ENCODE measurements at places on chromosomes 5 and 9.

- DNase-seq = no peak
These were observed 468.2 kb downstream of the NTRK2 start for GRCh38 chr9:85137696-85138095.

GRCh38 chr9:18501949-18502348 lies 28.0 kb downstream of the ADAMTSL1 start:
- no peak for DNase-seq

GRCh38 chr9:136372561-136373299 lies 739 bp downstream of the CARD9 start:
- peak; percentile 8 for DNase-seq

- no peak for DNase-seq
These were observed 6.4 kb upstream of the PAEP start for GRCh38 chr9:135555203-135555602.
